Activated CD4-positive, alpha-beta T cell treated with anti-CD3 and anti-CD28 coated beads, Interleukin-2, amount 10 ng/mL, durations not matched to agents 7 days and 5 days (primary cell): ENCODE measurements at places on chromosomes 13 and 19. TPM values are rescaled to one million over a fixed set of nuclear protein-coding genes. Genes with fewer than 3 reads are reported as not detected.

DNA sequence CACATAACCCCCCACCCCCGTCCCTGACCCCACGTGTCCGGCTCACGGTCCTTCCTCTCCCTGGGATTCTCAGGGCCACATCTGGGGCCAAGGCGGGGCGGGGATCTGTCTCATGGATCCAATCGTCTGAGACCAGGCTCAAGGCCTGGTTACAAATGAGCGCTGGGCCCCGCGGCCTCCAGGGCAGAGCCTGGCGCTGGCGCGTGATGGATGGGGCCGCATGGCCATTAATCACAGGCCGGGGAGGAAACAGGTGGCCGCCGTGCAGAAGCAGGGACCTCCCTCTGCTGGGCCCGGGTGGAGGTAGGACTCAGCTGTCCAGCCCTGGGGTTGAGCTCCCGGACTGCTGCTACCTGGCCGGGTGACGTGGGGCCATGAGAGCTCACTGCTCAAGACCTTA lies 5.8 kb upstream of the TLE5 start:
- no peak for DNase-seq

- DNase-seq, result no peak
Measured at GRCh38 chr13:51728275-51728673, 75.7 kb downstream of the DHRS12 start.

GRCh38 chr13:21913010-21913409 lies 242.1 kb downstream of the FGF9 start:
- DNase-seq, result peak; percentile 12

DNA sequence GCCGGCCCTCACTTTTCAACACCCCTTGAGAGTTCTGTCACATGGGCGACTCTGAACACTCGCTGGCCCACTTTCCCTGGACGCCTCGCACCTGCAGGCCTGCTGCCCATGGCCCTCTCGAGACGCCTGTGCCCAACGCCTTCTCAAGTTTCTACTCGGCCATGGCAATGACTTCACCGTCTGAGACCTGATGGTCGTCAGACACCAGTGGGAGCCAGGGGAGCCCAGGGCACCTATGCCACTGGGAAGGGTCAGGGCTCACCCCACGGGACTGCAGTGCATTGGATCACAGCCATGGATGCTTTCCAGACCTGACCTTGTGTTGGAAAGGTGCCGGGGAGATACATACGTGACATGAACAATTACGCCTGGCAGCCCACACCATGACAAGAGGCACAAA lies 60.1 kb downstream of the KLF2 start:
- DNase-seq, result peak; percentile 3

- no peak for DNase-seq
Measured at GRCh38 chr19:23281663-23282276, 31.6 kb upstream of the ZNF724 start.

Gene TGFBR3L
- total RNA-seq, result 1.4 TPM
